ENCODE measurements at places on chromosomes 4 and X. TPM values are rescaled to one million over a fixed set of nuclear protein-coding genes. Genes with fewer than 3 reads are reported as not detected.

The KIAA1210 gene
- not detected for total RNA-seq

DNA sequence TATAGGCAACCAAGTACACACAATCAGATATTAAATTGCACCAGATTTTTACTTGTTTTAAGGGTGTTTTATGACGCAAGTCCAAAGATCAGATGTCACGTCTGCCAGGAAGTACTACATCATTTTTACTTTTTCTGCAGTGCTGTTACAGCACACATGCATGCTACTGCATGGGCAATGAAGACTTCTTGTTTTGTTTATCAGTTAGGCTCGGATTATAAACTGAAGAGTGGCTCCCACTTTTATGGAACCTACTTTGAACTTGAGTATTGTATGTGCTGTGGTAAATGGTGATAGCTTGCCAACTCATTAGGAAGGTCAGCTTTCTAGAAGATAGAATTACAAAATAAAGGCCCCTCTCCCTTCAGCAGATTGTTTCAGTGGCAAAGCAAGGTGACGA is 131.6 kb downstream of the CEP135 start:
- no peak overlapping the region for H3K27ac ChIP-seq
- peaks cover 19% of the 10 kb centered on the region for H3K4me1 ChIP-seq
- H3K4me3 ChIP-seq = no peak overlapping the region
- peaks cover 15% of the 10 kb centered on the region for H3K36me3 ChIP-seq
- no peaks in the 10 kb centered on the region for H3K27me3 ChIP-seq

DNA sequence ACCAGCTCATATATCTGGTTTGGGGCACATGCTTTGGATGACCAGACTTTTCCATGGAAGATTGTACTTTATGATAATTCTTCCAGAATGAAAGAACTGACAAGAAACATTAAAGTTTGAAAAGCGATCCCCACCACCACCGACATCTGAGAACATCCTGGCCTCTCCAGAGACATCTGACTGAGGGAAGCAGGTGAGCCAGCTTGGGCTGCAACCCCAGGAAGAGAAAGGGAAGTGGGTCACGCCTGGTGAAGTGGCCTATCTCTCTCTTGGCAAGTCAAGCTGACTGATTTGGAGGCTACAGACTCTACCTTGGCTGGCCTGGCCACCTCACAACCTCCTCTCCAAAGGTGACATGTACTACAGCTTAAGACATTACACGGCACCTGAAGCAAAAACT is 20.7 kb downstream of the PARM1 start:
- DNase-seq = no peak
- H3K27me3 ChIP-seq = no peaks in the 10 kb centered on the region
- peaks cover 8% of the 10 kb centered on the region for H3K4me1 ChIP-seq

DNA sequence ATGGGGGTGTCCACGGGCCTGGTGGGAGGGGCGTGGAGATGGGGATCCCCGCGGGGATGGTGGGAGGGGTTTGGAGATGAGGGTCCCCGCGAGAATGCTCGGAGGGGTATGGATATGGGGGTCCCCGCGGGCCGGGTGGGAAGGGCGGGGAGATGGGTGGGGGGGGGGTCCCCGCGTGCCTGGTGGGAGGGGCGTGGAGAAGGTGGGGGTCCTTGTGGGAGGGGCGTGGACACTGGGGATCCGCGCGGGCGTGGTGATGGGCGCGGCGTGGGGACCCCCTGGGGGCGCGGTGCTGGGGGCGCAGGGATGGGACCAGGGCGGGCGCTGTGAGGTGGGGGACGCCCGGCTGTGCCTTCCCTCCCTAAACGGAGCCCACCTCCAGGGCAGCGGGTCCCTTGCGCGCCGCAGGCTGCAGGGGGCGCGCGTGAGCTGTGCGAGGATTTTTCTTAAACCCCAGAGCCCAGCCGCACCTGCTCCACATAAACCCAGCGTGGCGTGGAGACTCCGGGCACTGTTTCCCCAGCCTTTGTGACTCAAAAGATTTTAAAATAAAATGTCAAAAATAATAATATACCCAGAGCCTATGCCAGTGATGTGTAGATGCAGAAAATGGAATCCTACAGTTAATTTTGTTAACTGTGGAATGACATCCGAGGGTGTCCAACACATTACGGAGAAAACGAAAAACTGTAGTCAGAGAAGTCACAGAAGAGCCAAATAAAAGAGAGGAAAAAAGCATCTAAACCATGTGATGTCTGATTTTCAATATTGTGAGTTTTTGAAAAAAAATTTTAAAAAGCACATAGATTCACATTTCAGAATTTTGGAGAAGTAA is 1.5 kb upstream of the ASMTL start:
- peaks cover 10% of the 10 kb centered on the region for H3K36me3 ChIP-seq
- H3K4me1 ChIP-seq = no peaks in the 10 kb centered on the region
- H3K27me3 ChIP-seq = no peaks in the 10 kb centered on the region
- H3K4me3 ChIP-seq = no peak overlapping the region

DNA sequence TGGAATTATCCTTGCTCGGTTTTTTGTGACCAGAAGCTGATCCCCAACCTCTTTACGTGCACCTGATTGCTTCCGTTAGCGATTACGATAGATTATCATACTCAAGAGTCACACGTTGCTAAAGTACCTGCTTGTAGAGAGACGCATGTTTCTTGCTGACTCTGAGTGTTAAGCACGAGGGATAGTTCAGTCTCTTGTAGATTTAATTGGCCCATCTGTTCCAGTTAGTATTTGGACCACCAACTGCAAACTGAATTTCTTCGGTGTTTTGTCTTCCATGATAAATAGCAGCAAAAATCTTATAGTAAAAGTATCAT is 516 bp upstream of the COX18 start:
- no peaks in the 10 kb centered on the region for H3K27me3 ChIP-seq
- 0 out of 2 replicates have a peak, but pooled peaks cover 9% of the 10 kb centered on the region for H3K36me3 ChIP-seq
- DNase-seq = no peak

Measured in WTC11 (cell line).